ENCODE measurements at places on chromosomes 7 and 10. TPM values are rescaled to one million over a fixed set of nuclear protein-coding genes. Genes with fewer than 3 reads are reported as not detected.

Gene ADIRF
- total RNA-seq: not detected

Gene POM121
- total RNA-seq: 5.8 TPM

Gene RAMP3
- total RNA-seq: not detected

Gene BRAT1
- 52.2 TPM for total RNA-seq

Gene CPXM2
- total RNA-seq: not detected

Gene IKZF1
- total RNA-seq: 0.11 TPM

Gene SEMA3E
- 2.0 TPM for total RNA-seq

Gene MINPP1
- total RNA-seq: 52.9 TPM

Gene DMBT1
- total RNA-seq: not detected

Gene GPRIN2
- 6.9 TPM for total RNA-seq

Gene NOS3
- total RNA-seq: 1.3 TPM

Gene NEUROD6
- not detected for total RNA-seq

Gene GDF2
- total RNA-seq: 0.19 TPM

Gene NEUROG3
- not detected for total RNA-seq

GRCh38 chr7:123601530-123601929 lies at the start of gene ASB15:
ASB15 (plus strand) TSS chr7:123601821; CDS start chr7:123614503, 12,682 bp downstream.
- no peaks in the 10 kb centered on the region for H3K36me3 ChIP-seq
- H3K4me1 ChIP-seq: peaks cover 14% of the 10 kb centered on the region
- peak; percentile 55 for DNase-seq
- H3K4me3 ChIP-seq: no peak within 1 kb of the TSS
- H3K27ac ChIP-seq: no peak within 1 kb of the TSS

DNA sequence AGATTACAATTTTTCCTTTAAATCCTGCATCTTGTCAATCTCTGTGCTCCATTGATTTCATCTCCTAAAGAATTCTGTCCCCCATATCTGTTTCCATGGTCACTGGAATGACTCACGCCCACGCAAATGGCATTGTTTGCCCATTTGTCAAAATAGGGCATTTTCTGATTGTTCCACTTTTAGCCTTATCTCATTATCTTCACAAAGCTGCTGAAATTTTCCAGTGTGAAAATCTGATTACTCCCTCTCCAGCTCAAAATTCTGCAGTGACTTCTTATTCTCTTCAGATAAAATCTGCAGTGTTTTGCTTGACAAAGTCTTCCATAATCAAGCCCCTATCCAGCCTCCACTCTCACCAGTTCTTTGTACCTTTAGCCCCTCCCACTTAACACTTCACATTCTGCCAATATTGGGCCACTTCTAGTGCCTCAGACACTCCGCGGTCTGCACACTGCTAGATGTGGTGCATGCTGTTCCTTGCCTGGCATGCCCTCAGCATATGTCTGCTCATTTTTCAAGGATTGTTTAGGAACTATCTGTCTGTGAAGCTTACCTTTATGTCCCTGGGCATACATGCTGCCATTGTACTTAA lies 33.9 kb upstream of the CTTNBP2 start:
- H3K4me3 ChIP-seq: no peak overlapping the region
- H3K4me1 ChIP-seq: peaks cover 13% of the 10 kb centered on the region

DNA sequence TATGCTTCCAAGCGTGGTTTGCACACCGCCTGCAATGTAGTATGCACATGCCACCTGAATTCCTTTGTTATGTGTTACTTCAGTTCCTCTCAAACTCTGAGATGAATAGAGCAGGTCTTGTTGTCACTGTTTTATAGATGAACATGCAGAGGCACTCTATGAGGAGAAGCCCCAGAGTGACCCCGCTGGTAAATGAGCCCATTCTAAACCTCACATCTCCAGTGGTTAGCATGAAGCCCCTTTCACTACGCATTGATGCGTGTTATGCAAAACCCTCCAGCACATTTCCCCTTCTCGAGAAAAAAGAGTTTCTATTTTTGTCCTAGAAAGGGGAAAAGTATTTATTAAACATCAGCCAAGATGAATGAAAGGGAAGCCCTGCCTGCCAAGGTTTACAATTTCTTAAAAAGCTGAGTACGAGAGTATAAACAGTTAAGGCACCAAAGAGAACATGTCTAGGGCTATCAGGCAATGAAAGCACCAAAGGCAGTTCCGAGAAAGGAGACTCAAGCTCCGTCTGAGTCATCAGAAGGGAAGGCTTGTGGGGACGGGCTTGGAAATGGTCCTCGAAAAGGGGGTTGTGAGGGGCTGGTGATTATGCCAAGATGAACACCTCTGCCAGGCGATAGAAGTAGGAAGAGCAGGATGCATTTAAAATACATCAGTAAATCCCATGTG lies 58.7 kb upstream of the PFKP start:
- H3K27ac ChIP-seq: no peak overlapping the region
- H3K4me1 ChIP-seq: peaks cover 9% of the 10 kb centered on the region
- DNase-seq: no peak
- no peak overlapping the region for H3K4me3 ChIP-seq

DNA sequence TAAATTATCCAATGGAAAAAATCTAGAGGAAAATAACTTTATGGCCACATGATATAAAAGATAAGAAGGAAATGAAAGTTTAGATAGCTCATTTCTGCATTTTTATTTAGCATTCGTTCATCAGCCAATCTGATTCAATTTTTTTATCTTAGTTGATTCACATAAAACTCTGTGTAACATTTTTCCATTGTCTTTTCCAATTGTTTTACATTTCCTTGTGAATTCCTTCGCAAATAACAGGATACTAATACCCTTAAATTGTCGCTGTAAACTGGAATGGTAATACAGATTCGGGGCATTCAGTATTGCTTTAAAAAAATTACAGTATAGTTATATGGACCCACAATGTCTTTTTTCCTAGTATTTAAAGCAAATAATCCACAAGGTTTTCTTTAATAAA lies 136.4 kb downstream of the CUBN start:
- no peak overlapping the region for H3K27ac ChIP-seq
- DNase-seq: no peak
- no peak overlapping the region for H3K4me3 ChIP-seq

GRCh38 chr7:117068511-117069145 lies 115.3 kb downstream of the ST7 start:
- peaks cover 11% of the 10 kb centered on the region for H3K4me1 ChIP-seq
- H3K27me3 ChIP-seq: peaks cover 5% of the 10 kb centered on the region
- no peaks in the 10 kb centered on the region for H3K36me3 ChIP-seq
- no peak overlapping the region for H3K4me3 ChIP-seq
- no peak for DNase-seq

- H3K4me1 ChIP-seq: peaks cover 3% of the 10 kb centered on the region
- no peaks in the 10 kb centered on the region for H3K36me3 ChIP-seq
- no peak overlapping the region for H3K27ac ChIP-seq
- peak; percentile 94 for DNase-seq
Measured at GRCh38 chr7:149422162-149422913, 38.5 kb downstream of the ZNF777 start.

DNA sequence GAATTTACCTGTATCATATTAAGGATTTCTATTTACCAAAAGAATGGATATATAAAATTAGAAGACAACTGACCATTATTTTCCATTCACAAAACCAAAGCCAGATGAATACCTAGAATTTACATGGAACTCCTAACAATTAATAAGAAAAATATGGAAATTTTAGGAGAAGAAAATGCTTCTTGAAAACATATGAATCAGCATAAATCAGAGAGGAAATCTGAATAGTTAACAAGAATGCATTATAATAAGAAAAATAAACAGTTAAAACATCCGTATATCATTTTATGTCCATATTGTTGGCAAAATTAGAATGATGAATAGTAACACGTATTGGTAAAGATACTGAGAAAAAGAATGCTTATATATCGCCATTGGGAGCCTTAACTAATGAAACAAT lies 505.5 kb downstream of the NEBL start:
- no peaks in the 10 kb centered on the region for H3K27me3 ChIP-seq
- no peaks in the 10 kb centered on the region for H3K4me1 ChIP-seq
- no peaks in the 10 kb centered on the region for H3K36me3 ChIP-seq
- DNase-seq: no peak

DNA sequence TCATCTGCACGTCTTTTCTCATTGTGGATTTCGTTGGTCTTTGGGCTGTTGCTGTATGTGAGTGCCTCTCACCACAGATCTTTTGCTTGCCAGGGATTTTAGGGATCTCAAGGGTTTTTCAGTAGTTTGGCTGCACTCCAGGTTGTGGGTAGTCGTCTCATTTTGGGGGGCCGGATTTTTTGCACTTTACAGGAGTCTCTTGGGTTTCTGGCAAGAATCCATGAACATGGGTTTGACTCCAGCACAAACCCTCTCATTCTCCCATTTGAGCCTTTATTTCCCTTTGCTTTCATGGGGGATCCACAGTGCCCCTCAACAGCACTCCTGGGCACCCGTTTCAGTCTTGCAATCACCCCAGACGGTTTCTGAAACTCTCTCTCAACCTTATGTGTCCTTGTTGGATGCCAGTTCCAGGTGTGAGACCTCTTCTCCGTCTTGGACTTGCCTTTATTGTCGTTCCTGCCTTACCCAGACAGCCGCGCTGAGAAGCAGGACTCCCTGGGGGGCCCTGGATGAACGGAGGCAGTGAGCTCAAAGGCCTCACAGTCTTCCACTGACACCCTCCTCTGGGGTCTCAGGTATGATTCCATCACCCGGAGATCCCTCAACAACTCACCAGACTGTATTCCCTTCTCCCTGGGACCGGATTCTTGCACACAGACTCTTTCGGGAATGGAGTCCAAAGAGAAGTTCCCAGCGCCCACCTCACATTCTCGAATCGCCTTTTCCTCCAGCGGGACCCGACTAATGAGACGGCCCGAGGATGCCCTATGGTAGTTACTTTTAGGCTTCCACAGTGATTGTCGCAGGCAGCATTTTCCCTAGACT lies 18.8 kb upstream of the ZNF273 start:
- H3K4me1 ChIP-seq: no peaks in the 10 kb centered on the region
- DNase-seq: no peak
- H3K4me3 ChIP-seq: no peak overlapping the region
- no peak overlapping the region for H3K27ac ChIP-seq
- H3K27me3 ChIP-seq: peaks cover 17% of the 10 kb centered on the region
- H3K36me3 ChIP-seq: no peaks in the 10 kb centered on the region

DNA sequence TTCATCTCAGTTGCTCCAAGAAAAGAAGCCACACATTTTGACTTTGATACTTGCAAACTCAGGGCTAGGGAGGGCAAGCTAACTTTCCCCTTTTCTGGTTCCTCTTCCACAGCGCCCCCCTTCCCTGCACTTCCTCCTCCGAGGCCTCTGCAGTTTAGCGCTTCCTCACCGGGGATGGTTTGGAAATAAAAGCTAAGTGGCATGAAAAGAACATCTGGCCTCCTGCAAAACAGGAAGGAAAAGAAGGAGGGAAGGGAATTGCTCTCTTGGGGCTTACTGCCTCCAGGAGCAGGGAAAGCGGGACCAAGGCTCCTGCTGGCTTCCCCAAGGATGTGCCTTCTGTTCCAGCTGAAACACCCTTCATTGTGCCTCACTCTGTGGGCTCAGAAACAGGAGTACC lies 42.3 kb downstream of the PRKCQ start:
- no peak for DNase-seq
- peaks cover 5% of the 10 kb centered on the region for H3K27me3 ChIP-seq

GRCh38 chr7:29139796-29140195 lies 6.5 kb downstream of the CPVL start:
- no peaks in the 10 kb centered on the region for H3K36me3 ChIP-seq
- no peak overlapping the region for H3K4me3 ChIP-seq
- H3K27ac ChIP-seq: no peak overlapping the region
- peaks cover 10% of the 10 kb centered on the region for H3K27me3 ChIP-seq

DNA sequence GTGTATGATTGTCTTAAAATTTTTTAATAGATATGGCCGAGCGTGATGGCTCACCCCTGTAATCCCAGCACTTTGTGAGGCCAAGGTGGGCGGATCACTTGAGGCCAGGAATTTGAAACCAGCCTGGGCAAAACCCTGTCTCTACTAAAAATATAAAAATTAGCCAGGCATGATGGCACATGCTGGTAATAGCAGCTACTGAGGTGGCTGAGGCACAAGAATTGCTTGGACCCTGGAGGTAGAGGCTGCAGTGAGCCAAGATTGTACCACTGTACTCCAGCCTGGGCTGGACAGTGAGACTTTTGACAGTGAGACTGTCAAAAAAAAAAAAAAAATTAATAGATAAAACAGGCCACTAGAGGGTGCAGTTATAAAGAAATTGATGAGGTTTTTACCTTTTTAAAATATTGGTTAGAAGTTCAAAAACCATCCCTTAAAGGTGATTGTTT lies 20.5 kb downstream of the NOM1 start:
- no peak overlapping the region for H3K27ac ChIP-seq
- no peaks in the 10 kb centered on the region for H3K4me1 ChIP-seq
- no peaks in the 10 kb centered on the region for H3K36me3 ChIP-seq
- no peaks in the 10 kb centered on the region for H3K27me3 ChIP-seq
- no peak for DNase-seq
- H3K4me3 ChIP-seq: no peak overlapping the region

GRCh38 chr10:124745252-124745651 lies 1.1 kb upstream of the FAM53B start:
- H3K4me1 ChIP-seq: peaks cover 34% of the 10 kb centered on the region
- H3K36me3 ChIP-seq: no peaks in the 10 kb centered on the region
- peak overlapping the region; percentile 49 for H3K4me3 ChIP-seq
- no peak overlapping the region for H3K27ac ChIP-seq

GRCh38 chr7:150938566-150938965 lies 39.6 kb downstream of the KCNH2 start:
- H3K27ac ChIP-seq: no peak overlapping the region
- no peak for DNase-seq
- no peaks in the 10 kb centered on the region for H3K36me3 ChIP-seq
- no peaks in the 10 kb centered on the region for H3K27me3 ChIP-seq

- no peak for DNase-seq
- H3K36me3 ChIP-seq: no peaks in the 10 kb centered on the region
- no peak overlapping the region for H3K27ac ChIP-seq
- no peak overlapping the region for H3K4me3 ChIP-seq
Measured at GRCh38 chr10:78727728-78728127, 341.0 kb upstream of the ZMIZ1 start.

DNA sequence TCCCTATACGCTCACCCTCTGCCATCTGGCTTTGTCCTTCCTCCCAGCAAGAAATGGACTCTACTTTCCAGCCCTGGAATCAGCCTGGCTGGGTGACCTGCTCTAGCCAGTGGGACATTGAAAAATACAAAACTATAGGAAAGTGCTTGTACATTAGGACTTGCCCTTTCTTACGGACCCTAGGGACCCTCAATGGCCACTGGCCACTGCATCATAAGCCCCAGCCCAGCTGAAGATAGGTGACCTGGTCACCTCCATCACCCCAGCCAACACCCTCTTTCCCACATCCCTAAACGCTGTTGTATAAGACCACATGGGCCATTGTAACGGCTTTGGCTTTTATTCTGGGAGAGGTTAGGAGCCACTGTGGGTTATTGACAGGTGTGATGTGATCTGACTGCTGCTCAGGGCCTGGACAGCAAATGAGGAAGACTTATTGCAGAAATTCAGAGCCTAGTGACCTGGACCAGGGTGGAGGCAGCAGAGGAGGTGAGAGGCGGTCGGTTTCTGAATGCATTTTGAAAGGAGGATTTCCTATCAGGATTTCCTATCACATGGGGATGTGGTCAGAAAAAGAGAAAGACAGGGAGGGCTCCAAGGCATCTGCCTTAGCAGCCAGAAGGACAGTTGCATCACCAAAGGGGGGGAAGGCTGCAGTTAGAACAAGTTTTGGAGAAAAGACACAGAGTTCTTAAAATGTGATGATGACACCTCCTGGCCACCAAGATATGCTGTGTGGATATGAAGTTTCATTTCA lies 2.2 kb upstream of the LMBR1 start:
- H3K4me3 ChIP-seq: no peak overlapping the region
- no peaks in the 10 kb centered on the region for H3K36me3 ChIP-seq
- no peak for DNase-seq

GRCh38 chr10:100735337-100736143 lies 9.8 kb upstream of the PAX2 start:
- no peak overlapping the region for H3K27ac ChIP-seq
- H3K4me1 ChIP-seq: peaks cover 29% of the 10 kb centered on the region
- H3K36me3 ChIP-seq: no peaks in the 10 kb centered on the region
- H3K27me3 ChIP-seq: peaks cover 100% of the 10 kb centered on the region
- DNase-seq: peak; percentile 58

Measured in neural progenitor cell (in vitro differentiated cells).